ENCODE measurements at places on chromosomes 4 and X.

DNA sequence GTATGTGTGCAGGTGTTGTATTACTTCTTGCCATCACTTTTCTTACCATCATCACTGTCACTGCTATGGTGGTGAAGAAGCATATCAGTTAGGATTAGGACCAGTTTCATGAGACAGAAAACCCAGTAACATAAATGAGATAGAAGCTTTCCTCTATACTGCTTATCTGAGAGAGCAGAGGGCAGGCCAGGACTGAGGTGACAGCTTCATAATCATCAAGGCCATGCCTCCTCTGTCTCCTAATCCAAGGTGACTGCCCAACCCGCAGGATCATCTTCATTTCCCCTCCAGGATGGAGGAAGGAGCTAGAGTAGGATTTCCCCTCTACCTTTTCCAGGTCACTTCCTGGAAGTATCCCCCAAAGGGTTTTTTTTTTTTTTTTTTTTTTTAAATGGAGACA, 35.4 kb downstream of the TMEM131L start:
- no peak for DNase-seq

DNA sequence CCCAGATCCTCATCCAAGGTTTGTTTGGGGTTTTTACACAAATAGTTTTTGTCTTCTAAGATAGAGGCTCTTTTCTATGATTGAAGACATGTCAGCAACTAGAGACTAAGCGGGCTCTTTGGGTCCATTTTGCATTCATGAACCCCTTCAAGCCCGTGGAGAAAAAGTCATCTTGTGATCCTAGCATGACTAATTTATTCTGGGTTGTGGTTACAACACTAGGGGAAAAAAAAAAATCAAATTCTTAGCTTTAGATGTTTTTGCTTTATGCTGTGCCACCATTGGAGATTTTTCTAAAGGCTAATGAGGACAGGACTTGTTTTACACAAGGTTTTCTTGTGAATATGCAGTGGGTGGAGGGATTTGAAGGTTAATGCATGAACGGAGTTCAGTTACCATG, 440.0 kb downstream of the PCDH7 start:
- no peak for DNase-seq

DNA sequence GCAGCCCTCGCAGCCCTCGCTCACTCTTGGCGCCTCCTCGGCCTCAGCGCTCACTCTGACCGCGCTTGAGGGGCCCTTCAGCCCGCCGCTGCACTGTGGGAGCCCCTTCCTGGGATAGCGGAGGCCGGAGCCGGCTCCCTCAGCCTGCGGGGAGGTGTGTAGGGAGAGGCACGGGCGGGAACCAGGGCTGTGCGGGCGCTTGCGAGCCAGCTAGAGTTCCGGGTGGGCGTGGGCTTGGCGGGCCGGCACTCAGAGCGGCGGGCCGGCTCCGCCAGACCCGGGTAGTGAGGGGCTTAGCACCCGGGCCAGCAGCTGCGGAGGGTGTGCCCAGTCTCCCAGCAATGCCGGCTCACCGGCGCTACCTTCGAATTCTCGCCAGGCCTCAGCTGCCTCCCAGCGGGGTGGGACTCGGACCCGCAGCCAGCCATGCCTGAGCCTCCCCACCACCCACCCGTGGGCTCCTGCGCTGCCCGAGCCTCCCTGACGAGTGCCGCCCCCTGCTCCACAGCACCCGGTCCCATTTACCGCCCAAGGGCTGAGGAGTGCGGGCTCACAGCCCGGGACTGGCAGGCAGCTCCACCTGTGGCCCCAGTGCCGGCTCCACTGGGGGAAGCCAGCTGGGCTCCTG, 1.4 kb upstream of the AADAT start:
- DNase-seq, result no peak

- DNase-seq, result no peak
These were observed 1583.3 kb downstream of the STIM2 start for GRCh38 chr4:28443801-28444412.

DNA sequence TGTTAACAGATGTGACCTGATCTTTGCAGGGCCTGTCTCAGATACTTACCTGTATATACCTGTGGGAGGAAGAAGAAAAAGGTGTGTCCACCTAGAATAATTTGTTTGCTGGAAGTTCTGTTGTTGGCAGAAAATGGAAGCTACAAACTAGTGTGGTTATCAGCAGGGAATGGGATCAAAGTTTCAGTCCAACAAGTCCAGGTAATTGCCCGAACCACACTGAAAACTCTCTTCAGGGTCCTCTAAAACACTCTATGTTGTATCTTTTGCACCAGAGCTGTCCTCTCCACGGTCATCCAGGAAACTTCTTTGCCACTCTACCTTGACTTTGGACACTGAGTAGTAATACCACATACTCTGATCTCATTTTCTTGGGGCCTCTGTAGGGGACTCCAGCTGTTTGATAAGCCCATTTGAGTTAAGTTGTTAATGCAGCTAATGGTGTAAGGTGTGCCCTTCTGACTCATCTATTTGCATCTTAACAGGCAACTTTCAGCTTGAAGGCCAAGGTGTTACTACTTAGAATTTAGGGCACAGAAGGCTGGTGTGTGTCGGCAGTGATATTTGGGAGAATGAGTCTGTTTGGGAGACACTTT, 38.7 kb upstream of the GATB start:
- no peak for DNase-seq

DNA sequence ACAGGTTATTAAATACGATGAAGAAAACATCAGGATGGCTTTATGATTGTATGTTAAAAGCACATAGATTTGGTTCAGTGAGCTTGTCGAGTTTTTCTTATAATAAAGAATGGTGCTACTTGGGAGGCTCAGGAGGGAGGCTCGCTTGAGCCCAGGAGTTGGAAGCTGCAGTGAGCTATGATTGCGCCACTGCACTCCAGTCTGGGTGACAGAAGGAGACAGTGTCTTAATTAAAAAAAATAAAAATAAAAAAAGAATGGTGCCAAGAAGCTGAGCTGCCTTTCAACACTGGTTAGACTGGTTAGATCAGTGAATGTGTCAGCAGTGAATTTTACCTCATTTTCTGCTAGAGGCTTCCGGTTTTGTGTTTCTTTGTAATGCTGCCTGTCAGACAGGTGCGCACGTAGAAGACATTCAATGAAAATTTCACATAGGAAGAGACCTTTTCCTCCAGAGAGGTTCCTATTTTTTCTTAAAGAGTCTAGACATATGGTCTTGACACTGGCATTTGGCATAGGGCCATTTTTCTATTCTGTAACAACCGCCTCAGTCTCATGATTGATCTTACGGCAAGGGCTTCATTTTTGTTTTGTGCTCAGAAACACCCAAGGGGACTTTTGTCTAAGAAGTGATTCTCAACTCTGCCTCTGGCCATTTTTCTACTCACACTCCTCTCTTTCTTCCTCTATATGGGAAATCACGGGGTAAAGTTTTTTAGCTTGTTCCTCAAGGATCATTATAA, 15.0 kb upstream of the ARSF start:
- no peak for DNase-seq

DNA sequence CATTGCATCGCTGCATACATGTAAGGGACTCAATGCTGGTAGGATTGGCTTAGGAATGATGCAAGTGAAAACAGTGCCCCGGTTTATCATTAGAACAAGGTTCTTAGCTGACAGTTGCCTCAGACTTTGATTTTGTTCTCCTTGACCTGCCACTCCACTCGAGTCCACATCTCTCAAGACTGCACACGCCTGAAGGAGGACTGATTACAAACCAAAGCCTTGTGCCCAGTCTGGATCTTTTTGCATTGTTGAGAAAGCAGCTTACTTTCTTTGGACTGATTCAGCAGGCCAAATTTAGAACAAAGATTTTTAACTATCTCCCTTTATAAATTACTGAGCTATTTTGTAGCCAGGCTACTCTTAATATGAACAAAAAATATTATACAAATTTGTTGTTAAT, 125.6 kb downstream of the PTTG2 start:
- DNase-seq, result no peak

GRCh38 chr4:33931026-33931425, 2313.3 kb downstream of the ARAP2 start:
- DNase-seq, result no peak

DNA sequence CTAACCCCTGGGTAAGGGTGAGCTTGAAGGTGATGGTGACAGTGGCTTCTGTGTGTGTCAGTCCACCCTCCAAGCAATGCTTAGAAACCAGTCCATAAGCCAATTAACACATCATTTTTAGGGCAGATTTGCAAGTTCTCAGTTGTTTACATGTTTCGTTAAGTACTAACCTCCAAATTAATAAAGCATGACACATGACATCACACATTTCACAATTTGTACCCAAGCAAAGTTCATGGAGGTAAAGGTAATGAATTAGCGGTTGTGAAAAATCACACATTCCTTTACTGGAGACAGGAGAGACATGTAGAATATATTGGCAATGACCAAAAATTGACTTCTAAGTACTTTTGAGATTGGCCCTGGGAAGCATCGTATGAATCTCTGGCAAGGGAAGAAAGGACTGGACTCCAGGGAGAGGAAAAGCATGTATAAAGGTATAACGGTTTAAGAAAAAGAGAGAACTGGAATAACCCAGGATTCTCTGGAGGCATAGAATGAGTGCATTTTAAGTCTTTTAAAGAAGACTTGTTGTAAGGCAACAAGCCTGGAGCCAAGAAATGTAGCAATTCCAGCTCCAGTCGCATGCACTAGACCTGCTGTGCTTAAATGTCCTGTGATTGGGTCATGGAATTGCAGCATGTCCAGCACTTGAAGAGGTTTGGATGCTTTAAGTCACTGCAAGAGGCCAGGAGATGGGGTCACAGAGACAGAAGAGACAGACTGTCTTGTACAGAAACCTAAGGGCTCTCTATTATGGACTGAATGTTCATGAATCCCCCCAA, 34.1 kb downstream of the TRIM2 start:
- DNase-seq, result no peak

- no peak for DNase-seq
These were observed 13.8 kb downstream of the PGRMC1 start for GRCh38 chrX:119249891-119250290.

DNA sequence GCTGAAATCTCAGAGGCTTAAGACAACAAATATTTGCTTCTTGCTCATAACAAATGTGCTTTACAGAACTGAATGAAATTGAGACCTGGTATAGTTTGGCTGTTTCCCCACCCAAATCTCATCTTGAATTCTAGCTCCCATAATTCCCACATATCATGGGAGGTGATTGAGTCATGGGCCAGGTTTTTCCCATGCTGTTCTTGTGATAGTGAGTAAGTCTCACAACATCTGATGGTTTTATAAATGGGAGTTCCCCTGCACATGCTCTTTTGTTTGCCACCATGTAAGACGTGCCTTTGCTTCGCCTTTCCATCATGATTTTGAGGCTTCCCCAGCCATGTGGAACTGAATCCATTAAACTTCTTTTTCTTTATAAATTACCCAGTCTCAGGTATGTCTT, 221.1 kb upstream of the DIPK2B start:
- DNase-seq, result no peak

- no peak for DNase-seq
These were observed 116.7 kb upstream of the TMEM164 start for GRCh38 chrX:109886122-109886761.

GRCh38 chr4:83852085-83852451, 316.2 kb downstream of the GPAT3 start:
- no peak for DNase-seq

- DNase-seq, result no peak
These were observed 16.6 kb downstream of the USO1 start for GRCh38 chr4:75741027-75741426.

DNA sequence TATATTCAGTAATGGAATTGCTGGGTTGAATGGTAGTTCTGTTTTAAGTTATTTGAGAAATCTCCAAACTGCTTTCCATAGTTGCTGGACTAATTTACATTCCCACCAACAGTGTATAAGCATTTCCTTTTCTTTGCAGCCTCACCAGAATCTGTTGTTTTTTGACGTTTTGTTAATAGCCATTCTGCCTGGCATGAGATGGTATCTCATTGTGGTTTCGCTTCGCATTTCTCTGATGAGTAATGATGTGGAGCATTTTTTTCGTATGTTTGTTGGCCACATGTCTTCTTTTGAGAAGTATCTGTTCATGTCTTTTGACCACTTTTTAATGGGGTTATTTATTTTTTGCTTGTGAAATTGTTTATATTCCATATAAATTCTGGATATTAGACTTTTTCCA, 13.6 kb upstream of the MAGED4B start:
- no peak for DNase-seq

DNA sequence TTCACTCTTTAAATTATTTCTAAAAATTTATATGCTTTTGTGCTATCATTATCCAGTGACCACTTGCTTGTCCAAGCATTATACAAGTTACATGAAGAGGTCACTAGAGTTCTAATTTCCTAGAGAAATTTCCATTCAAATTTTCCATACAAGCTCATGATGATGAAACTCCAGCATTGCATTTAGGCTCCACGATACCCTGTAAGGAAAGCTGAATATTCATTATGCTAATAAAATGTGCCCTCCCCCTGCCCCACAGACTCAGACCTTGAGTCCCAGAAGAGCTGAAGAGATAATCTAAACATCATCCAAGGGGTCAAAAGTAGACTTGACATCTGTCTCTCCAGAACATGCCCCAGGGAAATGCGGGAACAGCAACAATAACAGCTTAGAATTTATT, 19.6 kb upstream of the FAM156A start:
- no peak for DNase-seq

GRCh38 chr4:163493643-163494359, 689 bp upstream of the TMA16 start:
- no peak for DNase-seq

- no peak for DNase-seq
These were observed 75.1 kb upstream of the TMEM164 start for GRCh38 chrX:109927663-109928273.

DNA sequence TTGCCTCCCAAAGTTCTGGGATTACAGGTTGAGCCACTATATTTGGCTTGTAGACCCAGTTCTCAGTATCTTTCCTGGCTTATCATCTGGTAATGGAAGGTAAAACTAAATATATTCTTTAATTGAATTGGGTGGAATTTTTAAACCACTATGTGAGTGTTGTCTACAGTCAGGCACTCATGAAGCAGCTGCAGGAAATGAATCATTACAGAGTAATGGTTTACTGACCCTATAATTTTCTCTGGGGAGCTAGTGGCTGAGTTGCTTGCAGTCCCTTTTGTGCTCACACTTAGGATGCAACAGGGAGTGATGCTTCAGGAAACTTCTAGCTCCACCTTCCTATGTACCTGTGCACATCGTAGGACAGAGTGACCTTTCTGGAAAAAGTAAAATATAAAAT, 4.1 kb upstream of the UGT2B7 start:
- DNase-seq, result peak; percentile 20

GRCh38 chrX:48827654-48827968, 1.3 kb downstream of the ERAS start:
- DNase-seq, result no peak

DNA sequence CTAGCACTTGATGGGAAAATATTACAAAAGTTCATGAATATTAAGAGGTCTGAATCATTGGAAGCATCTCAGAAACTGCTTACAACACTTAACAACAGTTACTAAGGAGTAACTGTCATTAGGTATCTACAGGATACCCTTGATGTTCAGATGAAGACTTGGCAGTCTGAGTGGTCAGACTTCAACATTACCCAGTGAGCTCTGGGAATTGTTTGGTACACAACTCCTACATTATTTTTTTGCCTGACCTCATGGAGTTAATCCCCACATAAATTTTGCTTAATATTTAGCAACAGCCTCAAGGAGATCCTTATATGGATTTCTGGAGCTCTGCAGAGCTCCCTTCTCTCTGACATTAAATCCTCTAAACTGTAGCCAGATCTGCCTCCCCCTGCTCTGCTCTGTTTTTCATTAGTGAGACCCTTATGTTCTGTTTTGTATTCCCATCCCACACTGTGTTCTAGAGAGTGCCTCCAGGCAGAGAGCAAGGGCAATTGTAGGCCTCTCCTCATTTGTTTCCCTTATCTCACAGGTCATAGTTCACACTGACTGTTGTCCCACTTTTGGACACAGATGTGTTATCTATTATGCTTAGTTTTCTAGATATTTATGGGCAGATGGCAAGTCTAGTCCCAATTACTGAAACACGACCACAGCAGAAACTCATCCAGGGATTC, 368.8 kb downstream of the GASK1B start:
- DNase-seq, result no peak
